GM04503 (cell line): ENCODE measurements at places on chromosomes 16 and 17.

GRCh38 chr16:74064120-74064735 is 232.4 kb upstream of the PSMD7 start:
- DNase-seq: no peak

DNA sequence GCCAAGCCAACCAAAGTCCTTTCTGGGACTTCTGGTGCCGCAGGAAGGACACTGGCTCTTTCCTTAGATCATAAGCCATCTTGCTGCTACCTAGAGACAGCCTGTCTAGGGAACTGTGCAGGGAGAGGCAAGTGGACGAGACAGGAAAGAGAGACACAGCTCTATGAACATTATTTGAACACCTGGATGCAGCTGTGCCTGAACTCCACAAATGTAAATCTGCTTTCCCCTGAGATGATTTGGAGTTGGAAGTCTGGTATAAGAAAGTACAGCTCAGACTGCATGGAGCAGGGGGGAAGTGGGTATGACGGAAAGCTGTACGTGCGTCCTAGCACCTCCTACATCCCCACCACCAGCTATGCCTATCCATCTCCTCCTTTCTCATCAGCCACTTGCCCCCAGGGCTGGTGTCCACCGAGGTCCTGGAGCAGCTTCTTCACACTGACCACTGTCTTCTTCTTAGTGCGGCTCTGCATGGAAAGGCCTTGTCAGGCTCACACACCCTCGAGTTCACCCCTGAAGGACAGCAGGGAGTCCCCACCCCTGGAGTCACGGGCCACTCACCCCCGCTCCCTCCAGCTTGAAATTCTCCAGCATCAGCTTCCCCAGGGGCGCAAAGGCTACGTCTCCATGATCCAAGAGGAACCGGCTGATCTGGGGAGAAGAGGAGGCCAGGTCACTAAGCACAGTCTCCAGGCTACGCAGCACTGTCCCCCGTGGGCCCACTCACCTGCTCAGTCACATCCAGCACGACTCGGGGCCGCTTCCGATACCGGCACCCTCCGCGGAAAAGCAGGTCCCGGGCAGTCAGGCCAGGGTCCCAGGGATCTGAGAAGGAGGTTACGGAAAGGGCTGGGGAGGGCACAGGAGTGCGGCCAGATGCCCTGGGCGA is 3.9 kb downstream of the TAF1C start:
- DNase-seq: no peak

GRCh38 chr16:30787613-30788378 is 791 bp upstream of the ZNF629 start:
- no peak for DNase-seq

- DNase-seq: no peak
Measured at GRCh38 chr17:9291912-9292560, 270.7 kb downstream of the NTN1 start.

GRCh38 chr16:76622876-76623275 is 345.7 kb downstream of the CNTNAP4 start:
- DNase-seq: no peak

- no peak for DNase-seq
Measured at GRCh38 chr17:4165301-4166010, 22.5 kb downstream of the CYB5D2 start.

GRCh38 chr16:17301593-17302135 is 169.1 kb downstream of the XYLT1 start:
- DNase-seq: no peak

DNA sequence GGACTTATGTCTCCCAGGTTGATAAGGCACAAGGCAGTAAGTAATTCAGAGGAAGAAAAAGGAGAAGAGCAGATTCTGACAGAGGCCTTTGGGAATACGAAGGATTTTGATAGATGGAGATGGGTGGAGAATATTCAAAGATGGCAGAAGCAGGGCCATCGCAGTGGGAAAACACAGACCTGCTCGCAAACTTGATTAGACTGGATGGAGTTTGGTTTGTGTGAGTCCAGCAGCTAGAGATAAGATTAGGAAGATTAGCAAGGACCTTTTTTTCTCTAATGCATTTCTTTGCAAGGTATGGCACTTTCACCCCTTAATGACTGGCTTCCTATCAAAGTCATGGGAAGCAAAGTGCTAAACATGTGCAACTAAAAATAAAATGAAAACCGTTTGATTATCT is 196.7 kb downstream of the FTO start:
- DNase-seq: no peak

GRCh38 chr17:53791551-53791950 is 31.2 kb upstream of the KIF2B start:
- no peak for DNase-seq

GRCh38 chr16:77165006-77165405 is 26.0 kb upstream of the MON1B start:
- DNase-seq: no peak

DNA sequence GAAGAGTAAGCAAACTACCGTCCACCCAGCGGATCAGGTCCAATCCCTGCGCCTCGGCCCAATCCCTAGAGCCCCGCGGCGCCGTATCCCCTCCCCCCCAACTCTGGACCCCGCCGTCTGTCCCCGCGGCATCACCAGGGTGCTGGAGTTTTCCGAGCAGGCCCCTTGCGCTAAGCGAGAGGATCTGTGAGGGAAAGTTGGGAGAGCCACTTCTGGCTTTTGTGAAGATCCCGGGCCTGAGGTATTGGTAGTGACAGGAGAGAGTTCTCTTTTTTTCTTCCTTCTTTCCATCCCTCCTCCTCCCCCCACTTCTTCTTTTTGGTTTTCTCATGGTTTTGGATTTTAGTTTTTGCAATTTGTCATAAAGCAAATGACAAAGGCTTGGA is 3.5 kb upstream of the DLX4 start:
- DNase-seq: no peak

DNA sequence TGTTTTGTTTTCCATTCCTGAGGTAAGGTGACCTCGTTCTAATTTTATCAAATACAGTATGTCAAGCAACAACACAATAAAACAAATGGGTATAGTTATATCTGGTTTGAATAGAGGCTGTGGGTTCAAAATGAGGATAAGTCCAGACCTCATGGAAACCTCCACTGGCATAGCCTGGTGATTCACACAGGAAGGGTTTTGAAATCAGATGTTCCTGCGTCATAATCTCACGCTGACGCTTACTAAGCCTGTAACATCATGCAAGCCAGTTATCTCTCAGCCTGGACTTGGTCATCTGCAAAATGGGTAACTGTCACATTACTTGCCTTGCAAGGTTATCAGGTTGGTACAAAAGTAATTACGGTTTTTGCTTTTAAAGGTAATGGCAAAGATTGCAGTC is 1056.3 kb upstream of the EEF2KMT start:
- no peak for DNase-seq

DNA sequence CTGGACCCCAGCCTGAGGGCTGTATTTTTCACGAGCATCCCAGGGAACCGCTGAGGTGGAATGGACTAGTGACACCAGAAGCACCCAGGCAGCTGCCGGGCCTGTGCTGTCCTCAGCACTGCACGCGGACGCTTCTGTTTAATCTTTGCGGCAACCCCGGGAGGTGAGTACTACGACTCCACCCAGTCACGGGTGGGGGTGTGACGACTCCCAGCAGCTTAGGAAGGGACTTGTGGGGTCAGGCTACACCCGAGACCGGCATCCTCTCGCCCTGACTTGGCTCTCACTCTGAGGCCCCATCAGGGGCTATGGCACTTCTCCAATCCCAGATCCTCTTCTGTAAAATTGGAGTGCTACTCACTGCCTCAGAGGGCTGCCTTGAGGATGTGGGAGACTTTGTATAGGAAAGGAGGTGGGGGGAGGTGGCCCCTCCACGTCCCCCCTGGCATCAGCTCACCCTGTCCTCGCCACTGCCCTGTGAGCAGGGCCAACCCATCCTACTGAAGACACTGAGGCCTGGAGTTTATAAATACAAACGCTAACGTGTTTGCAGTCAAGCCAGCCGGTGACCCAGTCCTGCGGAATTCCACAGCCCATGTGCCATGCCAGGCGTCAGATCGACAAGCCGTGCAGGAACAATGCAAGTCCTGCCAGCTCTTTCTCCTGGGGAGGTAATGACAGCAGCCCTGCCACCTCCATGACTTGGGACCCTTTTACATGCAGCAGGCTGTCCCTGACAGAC is 44.4 kb downstream of the PPL start:
- DNase-seq: no peak

DNA sequence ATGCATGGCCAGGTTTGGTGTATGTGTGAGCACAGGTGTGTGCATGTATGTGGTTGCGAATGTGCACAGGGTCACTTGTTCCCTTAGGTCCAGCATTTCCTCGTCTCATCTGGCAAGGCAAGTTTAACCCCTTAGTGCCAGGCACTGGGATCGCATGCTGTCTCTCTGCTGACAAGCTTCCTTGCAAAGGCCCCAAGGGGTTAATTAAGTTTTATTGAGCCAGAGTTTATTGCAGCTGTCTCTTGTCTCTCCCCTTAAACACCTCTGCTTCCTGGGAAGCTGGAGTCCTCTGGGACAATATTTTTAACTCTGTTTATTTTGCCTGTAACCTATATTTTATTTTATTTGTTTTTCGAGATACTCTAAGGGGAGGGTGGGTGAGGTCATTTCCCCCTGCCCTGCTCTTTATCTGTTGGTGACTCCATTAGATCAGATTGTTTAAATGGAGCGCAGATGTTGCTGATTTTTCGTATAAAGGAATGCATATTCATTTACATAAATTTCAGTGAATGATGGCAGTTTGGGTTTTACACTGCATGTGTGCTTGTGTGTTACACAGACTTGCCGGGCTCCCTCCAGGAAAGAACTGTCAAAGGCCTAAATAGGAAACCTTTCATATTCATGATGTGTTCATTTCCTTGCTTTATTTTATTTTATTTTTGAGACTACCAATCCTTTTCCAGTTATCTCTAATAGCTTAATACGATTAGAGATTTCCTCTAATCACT is 99.7 kb downstream of the CBLN1 start:
- no peak for DNase-seq

GRCh38 chr16:66810391-66810790 is 9.0 kb upstream of the TERB1 start:
- no peak for DNase-seq

DNA sequence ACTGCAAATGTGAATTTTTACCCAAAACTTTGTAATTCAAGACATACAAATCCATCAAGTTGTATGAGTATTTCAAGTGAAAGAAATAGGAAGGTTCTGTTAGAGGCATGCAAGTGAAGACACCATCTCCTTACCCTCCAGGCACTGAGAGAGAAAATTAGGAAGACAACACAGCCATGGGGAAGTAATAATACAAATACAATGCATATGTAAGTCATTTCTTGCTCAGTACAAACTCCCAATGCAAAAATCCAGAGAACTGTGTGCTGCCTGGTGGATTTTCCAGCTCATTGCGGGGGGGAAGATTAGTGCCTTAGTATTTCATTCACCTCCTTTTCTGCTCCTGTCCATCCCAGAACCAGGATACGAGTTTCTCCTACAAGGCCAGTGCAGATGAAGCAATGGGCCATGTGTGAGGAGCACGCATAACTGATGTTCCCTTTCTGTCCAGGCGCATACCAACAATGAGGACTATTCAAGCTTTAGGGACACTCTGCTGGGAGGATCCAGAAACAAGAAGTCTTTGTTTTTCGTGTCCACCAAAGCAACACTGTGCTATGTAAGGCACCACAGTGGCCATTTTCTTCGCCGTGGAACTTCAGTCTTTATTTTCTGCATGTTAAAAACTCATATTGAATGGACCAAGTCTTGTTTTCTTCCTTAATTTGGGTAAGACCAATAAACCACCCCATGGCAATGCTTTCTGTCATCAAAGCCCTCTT is 143.7 kb upstream of the RCVRN start:
- no peak for DNase-seq

DNA sequence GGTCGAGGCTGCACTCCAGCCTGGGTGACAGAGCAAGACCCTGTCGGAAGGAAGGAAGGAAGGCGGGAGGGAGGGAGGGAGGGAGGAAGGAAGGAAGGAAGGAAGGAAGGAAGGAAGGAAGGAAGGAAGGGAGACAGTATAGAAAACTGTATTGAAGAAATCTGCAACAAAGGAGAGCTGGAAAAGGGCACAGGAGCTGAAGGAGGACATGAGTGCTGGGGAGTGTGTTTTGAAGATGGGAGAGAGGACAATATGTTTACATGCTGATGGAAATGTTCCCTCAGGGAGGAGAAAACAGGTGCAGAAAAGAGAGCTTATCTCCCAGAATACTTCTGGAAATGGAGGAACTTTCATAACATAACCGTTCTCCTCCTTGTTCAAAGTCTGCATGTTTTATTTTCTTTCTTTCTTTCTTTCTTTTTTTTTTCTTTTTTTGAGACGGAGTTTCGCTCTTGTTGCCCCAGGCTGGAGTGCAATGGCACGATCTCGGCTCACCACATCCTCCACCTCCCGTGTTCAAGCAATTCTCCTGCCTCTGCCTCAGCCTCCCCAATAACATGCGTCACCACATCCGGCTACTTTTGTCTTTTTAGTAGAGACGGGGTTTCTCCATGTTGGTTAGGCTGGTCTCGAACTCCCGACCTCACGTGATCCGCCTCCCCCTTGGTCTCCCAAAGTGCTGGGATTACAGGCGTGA is 2.7 kb upstream of the HAP1 start:
- no peak for DNase-seq

DNA sequence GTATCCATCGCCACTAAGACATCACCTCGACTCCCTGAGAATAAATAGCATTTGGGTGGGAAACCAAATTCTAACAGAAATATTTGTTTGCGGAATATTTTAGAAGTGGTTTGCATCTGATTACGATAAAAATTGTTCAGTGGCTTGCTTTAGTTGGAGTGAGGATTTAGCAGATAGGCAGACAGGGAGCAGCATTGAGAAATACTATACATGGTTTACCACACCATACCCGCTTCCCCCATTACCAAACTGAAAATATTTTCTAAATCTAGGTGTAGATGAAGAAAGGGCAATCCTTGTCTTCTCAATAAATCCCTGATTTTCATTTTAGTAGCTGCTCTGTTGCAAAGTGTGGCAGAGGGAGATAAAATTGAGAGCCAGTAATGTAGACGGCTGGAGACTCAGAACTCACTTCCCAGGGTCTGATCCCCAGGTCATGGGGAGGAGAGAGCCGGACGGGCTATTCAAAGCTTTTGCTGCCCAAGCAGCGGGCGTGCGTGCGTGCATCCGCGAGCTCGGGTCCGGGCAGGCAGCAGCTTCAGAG is 808 bp upstream of the BAHCC1 start:
- no peak for DNase-seq

GRCh38 chr17:63836811-63837210 is 5.7 kb downstream of the SMARCD2 start:
- no peak for DNase-seq

- DNase-seq: no peak
Measured at GRCh38 chr17:3843935-3844516, 2.0 kb downstream of the NCBP3 start.

DNA sequence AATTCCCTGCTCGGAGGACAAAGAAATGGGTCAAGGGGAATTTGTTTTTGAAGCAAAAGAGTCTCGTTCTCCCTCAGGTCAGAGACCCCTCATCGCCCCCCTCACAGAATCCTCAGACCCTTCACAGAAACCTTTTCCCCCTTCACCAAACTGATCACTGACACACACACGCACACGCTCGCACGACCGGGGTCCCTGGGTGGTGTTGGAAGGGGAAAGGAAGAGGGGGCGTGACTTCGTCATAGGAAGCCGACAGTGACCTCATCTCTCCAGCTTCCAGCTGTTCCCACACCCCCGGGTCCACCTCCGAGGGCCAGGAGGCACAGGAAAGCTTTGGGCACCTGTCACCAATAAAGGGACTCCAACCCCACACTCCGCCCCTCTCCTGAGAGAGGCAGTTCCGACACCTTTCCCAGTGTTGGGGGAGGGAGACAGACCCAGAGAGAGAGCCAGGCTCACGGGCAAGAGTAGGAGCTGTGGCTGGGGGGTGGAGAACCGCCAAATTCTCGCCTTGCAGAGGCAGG is 1.2 kb downstream of the ASGR1 start:
- DNase-seq: no peak

- no peak for DNase-seq
Measured at GRCh38 chr16:19817875-19818274, 66.8 kb downstream of the GPRC5B start.
